ENCODE measurements at places on chromosomes 1 and 21. TPM values are rescaled to one million over a fixed set of nuclear protein-coding genes. Genes with fewer than 3 reads are reported as not detected.
A peak's percentile ranks its signal among the peaks of the same experiment; 100 is the strongest.

DNA sequence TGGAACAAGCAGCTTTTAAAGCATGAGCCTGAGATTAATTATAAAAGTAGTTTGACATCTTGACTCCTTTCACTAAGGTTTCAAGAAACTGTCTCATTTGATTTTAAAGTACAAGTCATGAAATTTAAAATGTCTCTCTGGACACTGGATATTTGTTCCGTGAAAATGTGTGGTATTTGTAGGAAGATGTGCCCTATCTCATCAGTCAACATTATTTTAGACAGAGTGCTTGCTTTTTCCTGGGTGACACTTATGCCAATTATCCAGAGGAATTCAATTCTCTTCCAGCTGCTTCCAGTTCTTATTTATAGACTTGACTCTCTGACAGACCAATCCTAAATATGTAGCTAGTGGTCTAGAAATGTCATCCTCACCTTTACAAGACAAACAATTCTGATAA lies 300.4 kb downstream of the PLA2G4A start:
- H3K36me3 ChIP-seq, result no peaks in the 10 kb centered on the region
- no peaks in the 10 kb centered on the region for H3K27me3 ChIP-seq
- no peak overlapping the region for H3K27ac ChIP-seq
- DNase-seq, result no peak
- no peaks in the 10 kb centered on the region for H3K4me1 ChIP-seq
- H3K4me3 ChIP-seq, result no peak overlapping the region

- no peaks in the 10 kb centered on the region for H3K27me3 ChIP-seq
- no peak overlapping the region for H3K4me3 ChIP-seq
- no peak for DNase-seq
- H3K36me3 ChIP-seq, result no peaks in the 10 kb centered on the region
- no peaks in the 10 kb centered on the region for H3K4me1 ChIP-seq
Observed at GRCh38 chr1:4276238-4276637, 376.2 kb upstream of the C1orf174 start.

DNA sequence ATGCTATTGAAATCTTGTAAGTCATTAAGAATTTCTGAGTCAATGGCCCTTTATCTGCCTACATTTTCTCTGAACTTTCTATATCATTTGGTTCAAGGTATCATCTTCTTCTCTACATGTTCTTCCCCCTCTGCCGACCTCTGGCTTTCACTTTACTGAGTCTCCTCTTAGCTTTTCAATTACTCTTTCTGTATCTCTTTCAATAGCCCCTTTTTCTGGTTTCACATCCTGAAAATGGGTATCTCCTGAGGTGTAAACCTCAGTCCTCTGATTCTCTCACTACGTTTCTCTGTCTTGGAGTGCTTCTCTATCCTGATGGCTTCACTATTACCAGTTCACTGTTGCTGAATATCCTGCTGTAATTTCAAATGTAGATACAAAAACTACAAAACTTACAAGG lies 98.9 kb downstream of the LYST start:
- no peaks in the 10 kb centered on the region for H3K36me3 ChIP-seq
- no peaks in the 10 kb centered on the region for H3K27me3 ChIP-seq
- no peak overlapping the region for H3K27ac ChIP-seq

DNA sequence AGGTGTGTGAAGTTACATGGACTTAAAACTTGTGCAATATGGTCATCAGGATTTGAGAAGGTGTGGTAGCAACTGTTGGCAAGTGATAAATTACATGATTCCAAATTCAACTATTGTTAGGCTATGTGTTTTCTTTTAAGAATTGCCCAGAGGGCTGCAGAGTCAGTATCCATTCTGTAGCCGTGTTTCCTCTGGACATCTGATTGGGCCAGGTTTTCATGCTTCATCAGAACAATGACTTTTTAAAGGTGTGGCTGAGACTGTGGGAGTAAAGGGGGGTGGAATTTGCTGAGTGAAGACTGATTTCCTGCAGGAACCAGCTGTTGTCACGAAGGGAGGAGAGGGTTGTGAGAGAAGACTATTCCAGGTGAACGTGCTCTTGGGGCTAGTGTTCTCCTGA lies 1.7 kb upstream of the HRNR start:
- no peak for DNase-seq
- H3K4me1 ChIP-seq, result no peaks in the 10 kb centered on the region
- H3K27ac ChIP-seq, result no peak overlapping the region
- peaks cover 58% of the 10 kb centered on the region for H3K27me3 ChIP-seq
- H3K4me3 ChIP-seq, result no peak overlapping the region

- peaks cover 60% of the 10 kb centered on the region for H3K4me1 ChIP-seq
- peak overlapping the region; percentile 47 for H3K4me3 ChIP-seq
- no peaks in the 10 kb centered on the region for H3K27me3 ChIP-seq
- no peak for DNase-seq
- H3K36me3 ChIP-seq, result no peaks in the 10 kb centered on the region
- peak overlapping the region; percentile 86 for H3K27ac ChIP-seq
Observed at GRCh38 chr1:59427784-59428183, 130.9 kb downstream of the FGGY start.

- no peaks in the 10 kb centered on the region for H3K4me1 ChIP-seq
- H3K36me3 ChIP-seq, result peaks cover 19% of the 10 kb centered on the region
- no peak overlapping the region for H3K4me3 ChIP-seq
- H3K27me3 ChIP-seq, result no peaks in the 10 kb centered on the region
- DNase-seq, result no peak
Observed at GRCh38 chr1:153899509-153899908, 23.3 kb downstream of the GATAD2B start.

The SPRR2F gene
- not detected for total RNA-seq

The HCRTR1 gene
- not detected for total RNA-seq

DNA sequence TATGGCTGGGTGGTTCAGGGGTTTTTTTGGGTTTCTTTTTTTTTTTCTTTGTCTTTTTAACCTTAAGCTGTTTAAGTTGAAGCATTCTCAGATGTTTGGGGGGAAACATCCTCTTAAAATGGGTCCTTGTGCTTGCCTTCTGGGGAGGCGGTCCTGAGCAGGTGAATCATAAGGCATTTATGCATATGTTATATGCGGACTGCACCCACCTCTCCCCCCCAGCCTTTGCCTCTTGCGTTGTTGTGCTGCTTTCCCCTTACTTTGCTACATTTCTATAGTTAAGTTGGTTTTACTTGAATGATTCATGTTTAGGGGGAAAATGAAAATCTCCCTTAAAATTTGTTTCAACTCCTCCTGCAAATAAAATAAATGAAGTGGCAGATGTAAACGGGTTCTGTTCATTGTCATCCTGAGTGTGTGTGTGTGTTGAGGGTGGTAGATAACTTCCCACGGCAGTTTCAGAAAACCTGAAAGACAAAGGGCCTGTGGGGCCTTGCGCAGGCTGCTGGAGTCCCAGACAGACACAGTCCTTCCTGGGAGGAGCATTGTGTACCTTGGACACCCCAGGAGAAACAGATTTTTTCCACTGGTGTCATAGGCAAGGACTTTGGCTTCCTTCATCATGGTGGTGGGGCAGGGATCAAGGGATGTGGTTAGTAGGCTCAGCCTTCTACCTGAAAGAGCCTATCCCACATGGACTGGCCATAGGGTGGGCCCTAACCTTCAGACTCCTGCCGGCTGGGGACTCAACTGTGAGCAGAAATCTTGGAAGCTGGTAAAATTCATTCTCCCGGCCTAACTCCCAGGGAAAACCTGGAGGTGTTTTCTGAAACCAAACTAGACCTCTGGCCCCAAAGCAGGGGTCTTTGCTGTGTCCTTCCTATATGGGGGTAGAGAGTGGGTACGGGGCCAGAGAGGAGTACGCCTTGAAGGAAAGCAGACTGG lies 926 bp upstream of the SH3D21 start:
- peaks cover 80% of the 10 kb centered on the region for H3K36me3 ChIP-seq
- no peak for DNase-seq
- H3K27ac ChIP-seq, result peak overlapping the region; percentile 13
- H3K4me3 ChIP-seq, result peak overlapping the region; percentile 88
- H3K27me3 ChIP-seq, result no peaks in the 10 kb centered on the region
- peaks cover 12% of the 10 kb centered on the region for H3K4me1 ChIP-seq

GRCh38 chr1:200925831-200926230 lies 31.1 kb downstream of the INAVA start:
- no peaks in the 10 kb centered on the region for H3K27me3 ChIP-seq
- no peak overlapping the region for H3K4me3 ChIP-seq
- H3K4me1 ChIP-seq, result no peaks in the 10 kb centered on the region
- peaks cover 21% of the 10 kb centered on the region for H3K36me3 ChIP-seq

GRCh38 chr1:65992165-65992821 lies 199.6 kb downstream of the PDE4B start:
- no peaks in the 10 kb centered on the region for H3K27me3 ChIP-seq
- no peaks in the 10 kb centered on the region for H3K36me3 ChIP-seq
- H3K4me3 ChIP-seq, result no peak overlapping the region
- no peak overlapping the region for H3K27ac ChIP-seq

- peaks cover 27% of the 10 kb centered on the region for H3K36me3 ChIP-seq
Observed at GRCh38 chr1:198833706-198834503, 195.1 kb downstream of the PTPRC start.

DNA sequence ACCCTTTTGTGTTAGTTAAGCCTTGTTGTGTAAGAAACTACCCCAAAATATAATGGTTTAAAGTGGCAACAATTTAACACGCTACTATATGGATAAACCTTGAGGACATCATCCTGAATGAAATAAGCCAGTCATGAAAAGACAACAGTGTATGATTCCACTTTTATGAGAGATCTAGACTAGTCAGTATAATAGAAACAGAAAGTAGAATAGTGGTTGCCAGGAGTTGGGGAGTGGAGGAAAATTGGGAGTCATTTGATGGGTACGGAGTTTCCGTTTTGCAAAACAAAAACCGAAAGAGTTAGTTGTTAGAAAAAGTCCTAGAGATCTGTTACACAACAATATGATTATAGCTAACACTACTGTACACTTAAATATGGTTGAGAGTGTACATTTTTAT lies 16.0 kb upstream of the CHIA start:
- H3K4me1 ChIP-seq, result no peaks in the 10 kb centered on the region
- DNase-seq, result no peak
- H3K27ac ChIP-seq, result no peak overlapping the region
- H3K27me3 ChIP-seq, result peaks cover 13% of the 10 kb centered on the region
- no peak overlapping the region for H3K4me3 ChIP-seq

DNA sequence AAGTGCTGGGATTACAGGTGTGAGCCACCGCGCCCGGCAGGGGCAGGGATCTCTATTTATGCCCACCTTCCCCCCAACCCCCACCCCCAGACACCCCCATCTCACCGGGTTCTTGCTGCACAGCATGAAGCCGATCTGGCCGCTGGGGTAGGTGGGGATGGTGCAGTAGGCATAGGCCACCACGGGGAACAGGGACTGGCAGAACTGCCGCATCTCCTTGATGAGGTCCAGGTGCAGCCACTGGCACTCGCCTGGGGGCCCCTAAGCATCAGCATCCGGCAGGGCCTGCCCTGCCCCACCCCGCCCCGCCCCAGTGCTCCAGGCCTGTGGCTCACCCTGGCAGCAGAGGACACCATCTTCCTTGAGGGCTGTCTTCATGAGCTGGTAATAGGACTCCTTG lies 4.1 kb downstream of the SRM start:
- no peak overlapping the region for H3K27ac ChIP-seq
- no peaks in the 10 kb centered on the region for H3K4me1 ChIP-seq
- DNase-seq, result no peak

GRCh38 chr21:35849144-35849543 lies 211.2 kb downstream of the SETD4 start:
- no peak for DNase-seq
- H3K27me3 ChIP-seq, result peaks cover 40% of the 10 kb centered on the region
- no peak overlapping the region for H3K27ac ChIP-seq
- H3K4me3 ChIP-seq, result no peak overlapping the region
